ENCODE measurements at places on chromosomes 13 and 19.

- DNase-seq = no peak
Observed at GRCh38 chr13:75635101-75635827, 866 bp upstream of the LMO7 start.

- peak; percentile 20 for DNase-seq
Observed at GRCh38 chr13:76828316-76828741, 57.9 kb downstream of the KCTD12 start.

- DNase-seq = no peak
Observed at GRCh38 chr13:111958612-111959395, 108.1 kb upstream of the SOX1 start.

DNA sequence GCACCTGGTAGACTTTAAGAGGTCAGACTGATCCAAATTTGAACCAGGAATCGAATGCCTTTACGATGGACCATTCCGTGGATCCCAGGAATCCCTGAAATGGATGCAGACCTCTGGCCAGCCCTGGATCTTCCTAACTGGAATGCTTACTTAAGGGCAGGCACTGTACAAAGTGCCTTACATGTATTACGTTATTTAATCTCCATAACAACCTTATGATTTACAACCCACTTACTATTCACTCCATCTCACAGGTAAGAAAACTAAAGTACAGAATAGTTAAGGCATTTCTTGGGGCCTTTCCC, 93.6 kb downstream of the HSPH1 start:
- no peak for DNase-seq

DNA sequence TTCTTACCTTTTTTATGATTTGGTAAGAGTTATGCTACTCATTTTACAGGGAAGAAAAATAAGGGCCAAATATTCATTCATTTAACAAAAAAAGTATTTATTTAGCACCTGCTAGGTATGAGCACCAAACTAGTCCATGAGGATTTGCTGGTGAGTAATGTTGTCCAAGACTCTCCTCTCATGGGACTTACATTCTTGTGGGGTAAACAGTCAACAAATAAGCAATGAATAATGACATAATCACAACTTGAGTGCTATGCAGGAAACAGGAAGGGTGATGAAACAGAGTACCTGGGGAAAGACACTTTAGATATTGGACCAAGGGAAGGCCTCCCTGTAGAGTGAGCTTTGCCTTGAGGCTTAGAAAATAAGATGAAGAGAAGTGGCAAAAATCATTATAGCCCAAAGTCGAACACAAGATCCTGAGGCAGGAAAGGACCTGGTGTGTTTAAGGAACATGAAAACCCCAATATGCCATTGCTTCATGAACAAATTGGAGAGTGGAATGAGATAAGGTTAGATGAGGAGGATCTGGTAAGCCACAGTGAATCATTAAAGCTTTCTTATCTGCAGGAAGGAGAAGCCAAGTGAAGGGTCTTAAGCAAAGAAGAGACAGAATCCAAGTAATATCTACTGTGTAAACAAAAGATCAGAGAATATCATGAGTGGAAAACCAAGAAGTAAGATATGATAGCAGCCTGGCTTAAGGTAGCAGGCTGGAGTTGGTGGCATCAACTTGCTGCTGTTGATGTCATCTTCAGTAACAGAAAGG, 294.5 kb upstream of the NBEA start:
- DNase-seq = no peak

DNA sequence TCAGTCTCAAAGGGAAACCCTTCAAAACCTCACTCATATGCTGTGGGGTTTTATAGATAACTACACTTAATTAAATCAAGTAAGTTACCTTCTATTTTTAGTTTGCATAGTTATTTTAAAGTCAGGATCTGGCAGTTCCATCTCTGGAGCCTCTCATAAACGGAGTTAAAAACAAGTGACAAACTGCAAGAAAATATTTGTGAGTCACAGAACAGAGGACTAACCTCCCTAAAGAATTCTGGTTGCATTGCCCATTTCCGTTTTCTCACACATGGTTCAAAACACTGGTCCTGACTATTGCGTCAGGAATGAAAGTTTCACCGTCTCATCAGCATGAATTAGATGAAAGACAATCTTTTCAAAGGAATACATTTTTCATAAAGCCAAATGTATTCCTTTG, 10.6 kb downstream of the RXFP2 start:
- DNase-seq = no peak

Measured in activated CD4-positive, alpha-beta T cell treated with anti-CD3 and anti-CD28 coated beads, Interleukin-2, amount 50 U/mL, for 16 hours (primary cell).